ENCODE measurements at places on chromosomes 2 and 18.

DNA sequence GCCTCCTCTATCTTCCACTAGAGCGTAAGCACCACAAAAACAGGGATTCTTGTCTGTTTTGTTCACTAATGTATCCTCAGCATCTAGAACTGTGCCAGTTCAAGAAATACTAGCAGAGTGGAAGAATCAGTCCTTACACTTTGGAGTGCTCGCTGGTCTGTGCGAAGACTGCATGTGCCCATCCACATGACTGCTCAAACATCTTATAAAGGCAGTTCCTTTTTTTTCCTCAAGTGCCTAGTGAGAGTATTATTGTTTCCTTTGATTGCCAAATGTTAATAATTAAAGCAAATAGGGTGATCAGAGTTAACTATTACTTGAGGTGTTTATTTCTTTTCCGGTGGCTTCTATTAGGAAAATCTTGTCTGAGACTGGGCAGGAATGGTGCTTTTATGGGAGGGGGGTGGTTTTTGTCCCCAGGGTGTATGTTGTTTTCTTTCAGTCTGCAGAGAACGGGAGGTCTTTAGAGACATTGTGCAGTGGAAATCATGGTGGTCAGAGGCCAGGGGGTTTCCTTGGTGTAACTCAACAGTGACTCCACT is 45.6 kb upstream of the ITGB6 start:
- DNase-seq = no peak

- DNase-seq = no peak
Observed at GRCh38 chr2:12607971-12608370, 108.8 kb upstream of the TRIB2 start.

GRCh38 chr2:168804214-168804613 is 1.8 kb downstream of the NOSTRIN start:
- no peak for DNase-seq

DNA sequence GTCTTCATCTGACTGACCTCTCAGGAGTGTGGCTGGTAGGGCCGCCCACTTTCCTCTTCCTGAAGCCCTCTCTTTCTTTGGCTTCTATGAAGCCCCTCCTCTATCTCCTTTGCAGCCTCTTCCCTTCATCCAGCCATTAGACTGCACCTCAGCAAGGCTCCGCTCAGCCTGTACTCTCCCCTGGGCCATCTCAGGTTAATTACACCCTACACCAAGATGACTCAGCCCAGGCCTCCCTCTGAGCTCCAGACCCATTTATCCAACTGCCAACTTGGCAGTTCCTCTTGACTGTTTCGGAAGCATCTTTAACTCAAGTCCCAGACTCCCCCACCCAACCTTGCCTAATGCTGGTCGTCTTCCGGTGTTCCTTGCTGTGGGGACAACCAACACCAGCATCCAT is 5.8 kb upstream of the WNT6 start:
- DNase-seq = no peak

DNA sequence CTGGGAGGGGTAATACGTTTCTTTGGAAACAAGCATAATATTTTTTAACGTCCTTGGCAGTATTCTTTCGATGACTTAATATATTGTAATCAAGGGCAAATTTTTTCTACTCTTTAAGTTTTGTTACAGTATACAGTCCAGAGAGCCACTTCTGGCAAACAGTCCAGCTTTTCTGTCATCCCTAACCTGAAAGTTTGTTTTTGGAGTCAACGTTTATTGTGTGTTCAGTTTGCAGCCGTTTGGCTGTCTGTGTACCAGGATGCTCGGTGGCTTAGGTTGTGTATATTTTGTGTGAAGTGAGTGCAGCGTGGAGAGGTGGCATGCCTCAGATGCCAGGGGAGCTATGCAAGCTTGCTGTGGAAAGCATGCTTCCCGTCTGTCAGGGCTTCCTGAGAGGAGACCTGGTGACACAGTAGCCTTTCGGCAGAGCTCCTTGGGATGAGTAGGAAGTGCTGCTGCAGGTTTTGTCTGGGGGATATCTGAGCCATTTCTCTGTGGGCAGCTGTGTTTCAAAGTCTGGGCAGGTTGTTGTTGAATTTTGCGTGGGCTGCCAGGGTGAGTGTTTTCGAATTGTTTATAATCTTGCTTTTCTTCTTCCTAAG is 14.7 kb downstream of the MAP3K20 start:
- no peak for DNase-seq

- DNase-seq = no peak
Observed at GRCh38 chr2:84836215-84836614, 44.7 kb downstream of the TRABD2A start.

- DNase-seq = no peak
Observed at GRCh38 chr18:73023975-73024374, 156.2 kb upstream of the NETO1 start.

DNA sequence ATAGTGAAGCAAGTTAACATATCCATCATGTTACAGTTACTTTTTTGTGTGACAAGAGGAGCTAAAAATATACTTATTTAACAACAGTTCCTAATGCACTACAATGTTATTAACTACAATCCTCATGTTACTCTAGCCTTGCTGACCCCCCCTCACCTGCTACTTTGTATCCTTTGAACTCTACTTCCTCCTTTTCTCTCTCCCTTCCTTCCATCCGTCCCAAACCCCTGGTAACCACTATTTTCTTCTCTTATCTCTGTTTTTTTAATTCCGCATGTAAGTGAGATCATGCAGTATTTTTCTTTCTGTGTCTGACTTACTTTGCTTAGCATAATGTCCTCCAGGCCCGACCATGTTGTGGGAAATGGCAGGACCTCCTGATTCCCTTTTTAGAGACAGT is 59.4 kb downstream of the NPAS2 start:
- DNase-seq = no peak

GRCh38 chr18:50131591-50131990 is 63.4 kb downstream of the MYO5B start:
- DNase-seq = no peak

GRCh38 chr2:136858656-136859055 is 93.3 kb downstream of the THSD7B start:
- peak; percentile 98 for DNase-seq

DNA sequence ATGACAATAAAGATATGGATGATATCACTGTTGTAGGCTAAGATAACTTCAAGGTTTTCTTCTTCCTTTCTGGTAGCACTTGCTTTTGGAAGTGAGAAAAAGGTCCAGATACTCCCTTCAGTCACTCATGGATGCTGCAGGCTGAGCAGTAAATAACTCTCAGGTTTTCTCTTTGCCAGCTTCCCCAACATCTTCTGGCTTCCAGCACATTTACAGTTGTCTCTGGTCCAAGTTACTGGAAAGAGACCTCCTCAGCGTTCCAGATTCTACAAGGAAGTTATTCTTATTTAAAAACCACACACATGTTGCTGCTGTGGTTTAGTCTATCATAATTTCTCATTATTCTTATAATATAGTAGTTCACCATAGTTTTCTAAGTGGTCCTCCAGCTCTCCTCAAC is 383.4 kb downstream of the PLCL1 start:
- no peak for DNase-seq

DNA sequence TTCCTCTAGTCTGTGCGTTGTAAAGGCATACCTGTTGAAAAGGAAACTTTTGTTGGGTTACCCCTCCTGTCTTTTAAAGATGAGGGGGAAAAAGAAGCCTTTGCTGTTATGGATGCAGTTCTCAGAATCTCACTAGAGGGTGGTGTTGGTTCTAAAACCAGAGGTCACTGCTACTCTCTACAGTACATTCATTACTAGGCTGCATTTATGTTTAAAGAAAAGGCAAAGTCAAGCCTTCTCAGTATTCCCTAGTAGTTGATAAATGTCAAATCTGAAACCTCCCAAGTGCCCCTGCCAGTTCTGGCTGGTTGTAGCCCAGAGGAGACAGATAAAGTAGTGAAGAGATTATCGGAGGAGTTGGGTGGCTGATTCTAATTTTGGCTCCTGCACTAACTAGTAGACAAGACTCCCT is 1.4 kb upstream of the PLCL1 start:
- DNase-seq = peak; percentile 57

GRCh38 chr2:220241423-220241822 is 614.0 kb downstream of the SLC4A3 start:
- DNase-seq = no peak

DNA sequence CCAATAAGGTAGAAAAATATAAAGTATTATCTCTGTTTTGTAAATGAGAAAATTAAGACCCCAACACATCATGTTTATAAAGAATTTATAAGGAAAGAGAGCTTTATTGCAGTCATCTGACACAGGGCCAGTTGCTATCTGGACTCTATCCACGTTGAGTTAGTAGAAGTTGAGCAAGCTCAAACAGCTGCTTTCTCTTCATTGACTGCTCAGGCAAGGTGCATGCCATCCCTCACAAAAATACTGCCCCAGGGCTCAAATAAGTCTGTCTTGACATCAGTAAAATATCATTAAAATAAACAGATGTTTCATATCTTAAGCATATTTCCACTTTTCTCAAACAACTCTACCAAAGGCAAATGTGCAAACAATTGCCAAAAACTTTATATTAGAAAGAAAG is 14.8 kb downstream of the COL5A2 start:
- DNase-seq = no peak

DNA sequence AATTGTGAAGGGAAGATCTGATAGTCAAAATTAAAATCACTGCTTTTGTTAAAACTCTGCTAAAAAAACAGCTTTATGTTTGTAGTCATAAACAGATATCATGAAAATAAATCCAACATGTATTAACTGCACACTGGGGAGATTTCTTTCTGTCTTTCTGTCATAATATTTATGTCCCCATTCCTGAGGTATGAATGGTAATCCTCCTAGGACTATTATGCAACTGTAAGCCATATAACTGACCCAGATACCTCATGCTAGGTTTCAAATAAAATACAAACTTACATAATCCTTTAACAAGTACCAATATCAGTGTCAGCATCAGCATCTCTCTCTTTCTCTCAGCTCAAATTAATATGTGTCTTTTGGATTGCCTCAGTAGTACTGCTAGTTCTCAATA is 18.2 kb downstream of the IFIH1 start:
- DNase-seq = no peak

DNA sequence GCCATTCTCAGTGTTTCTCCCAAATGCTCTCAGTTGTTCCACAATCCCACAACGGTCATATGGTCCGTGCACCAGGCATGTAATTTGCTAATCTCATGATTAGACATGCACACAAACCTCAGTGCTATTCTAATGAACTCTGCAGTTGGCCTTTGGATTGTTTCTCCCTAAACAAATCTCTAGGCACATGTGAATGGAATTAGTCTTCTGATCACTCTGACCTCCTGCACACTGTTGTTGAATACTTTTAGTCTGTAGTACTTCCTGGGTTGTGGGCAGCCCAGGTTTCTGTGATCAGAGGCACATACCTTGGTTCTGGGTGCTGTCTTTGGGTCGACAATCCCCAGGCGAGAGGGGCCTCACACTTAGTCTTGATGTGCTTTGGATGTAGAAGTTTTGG is 498.7 kb upstream of the SPRED2 start:
- DNase-seq = no peak

- DNase-seq = peak; percentile 72
Observed at GRCh38 chr18:61967252-61967891, 74.6 kb upstream of the RNF152 start.

GRCh38 chr2:202017940-202018339 is 15.7 kb upstream of the FZD7 start:
- DNase-seq = no peak

GRCh38 chr18:10926621-10927161 is 222.7 kb downstream of the PIEZO2 start:
- no peak for DNase-seq

- DNase-seq = no peak
Observed at GRCh38 chr18:26470011-26470637, 78.2 kb downstream of the KCTD1 start.

- DNase-seq = no peak
Observed at GRCh38 chr2:189558516-189559272, 21.9 kb downstream of the SLC40A1 start.

- DNase-seq = no peak
Observed at GRCh38 chr18:62878305-62878704, 163.0 kb downstream of the PHLPP1 start.

- DNase-seq = peak; percentile 13
Observed at GRCh38 chr2:190947141-190947540, 66.5 kb downstream of the GLS start.

DNA sequence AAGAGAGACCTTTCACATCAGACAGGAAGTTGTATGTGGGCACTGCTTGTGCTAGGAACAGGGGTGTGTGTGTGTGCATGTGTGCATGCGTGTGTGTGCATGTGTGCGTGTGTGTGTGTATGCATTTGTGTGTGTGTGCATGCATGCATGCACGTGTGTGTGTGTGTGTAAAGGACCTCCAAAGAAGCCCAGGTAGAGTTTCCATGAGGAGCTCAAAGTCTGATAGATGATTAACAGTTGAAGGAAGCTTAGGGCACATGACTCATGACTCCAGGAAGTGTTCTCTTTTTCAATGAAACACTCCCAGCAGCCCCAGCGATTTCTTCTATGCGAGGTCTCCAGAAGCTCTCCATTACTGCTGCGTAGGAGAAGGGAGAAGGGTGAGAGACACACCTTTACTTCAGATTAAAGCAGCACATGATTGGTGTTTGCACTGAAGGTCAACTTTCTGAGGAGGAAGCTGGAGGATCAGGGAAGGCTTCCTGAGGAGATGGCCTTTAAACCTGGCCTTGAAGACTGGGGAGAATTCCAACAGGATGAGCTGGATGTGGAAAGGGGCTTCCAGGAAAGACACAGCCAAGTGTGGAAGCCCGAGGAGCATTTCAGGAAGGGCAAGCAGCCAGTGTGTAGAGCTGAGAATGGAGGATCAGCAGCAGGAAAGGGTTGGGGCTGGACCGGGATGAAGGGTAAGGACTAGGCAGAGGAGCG is 77.7 kb downstream of the SMAD4 start:
- no peak for DNase-seq

GRCh38 chr2:207473049-207473930 is 56.5 kb upstream of the CREB1 start:
- DNase-seq = peak; percentile 27

DNA sequence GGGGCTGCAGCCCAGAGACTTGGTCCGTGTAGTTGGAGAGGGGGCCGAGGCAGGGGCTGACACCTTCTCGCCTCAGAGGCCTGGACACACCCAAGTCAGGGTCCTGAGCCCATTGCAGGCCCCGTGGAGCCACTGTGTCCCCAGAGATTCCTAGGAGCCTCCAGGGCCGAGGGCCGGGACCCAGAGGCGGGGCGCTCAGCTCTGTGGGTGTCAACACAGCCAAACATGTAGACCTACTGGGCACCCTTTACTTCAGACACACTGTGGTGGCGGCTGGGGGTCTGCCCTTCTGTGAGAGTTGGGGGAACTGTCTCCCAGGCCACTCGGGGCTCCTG is 459 bp upstream of the ESPNL start:
- no peak for DNase-seq

- DNase-seq = no peak
Observed at GRCh38 chr2:42941633-42942176, 149.3 kb upstream of the HAAO start.

DNA sequence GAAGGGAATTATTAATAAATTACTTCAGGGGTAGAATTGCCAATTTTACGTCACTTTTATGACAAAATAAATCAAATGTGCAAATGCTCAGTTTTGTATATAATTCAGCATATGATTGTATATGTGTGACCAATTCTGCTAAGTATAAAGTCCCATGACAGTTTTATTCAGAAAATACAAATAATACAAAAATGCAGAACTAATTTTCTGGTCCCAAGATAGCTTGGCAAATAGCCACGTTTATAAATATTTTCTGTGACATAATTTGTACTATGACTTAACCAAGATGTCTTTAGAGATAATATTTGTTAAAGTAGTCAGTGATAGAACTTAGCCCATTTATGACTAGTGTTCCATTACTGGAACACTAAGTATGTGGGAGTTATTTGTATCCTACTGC is 24.2 kb upstream of the CAB39 start:
- no peak for DNase-seq
